MM.1S (cell line): ENCODE measurements at places on chromosomes 1 and 21.
A peak's percentile ranks its signal among the peaks of the same experiment; 100 is the strongest.

- no peak overlapping the region for H3K27ac ChIP-seq
- DNase-seq: no peak
- H3K27me3 ChIP-seq: peaks cover 67% of the 10 kb centered on the region
- H3K36me3 ChIP-seq: no peaks in the 10 kb centered on the region
- H3K4me3 ChIP-seq: no peak overlapping the region
These were observed 4.2 kb upstream of the C1orf159 start for GRCh38 chr1:1120096-1120495.

DNA sequence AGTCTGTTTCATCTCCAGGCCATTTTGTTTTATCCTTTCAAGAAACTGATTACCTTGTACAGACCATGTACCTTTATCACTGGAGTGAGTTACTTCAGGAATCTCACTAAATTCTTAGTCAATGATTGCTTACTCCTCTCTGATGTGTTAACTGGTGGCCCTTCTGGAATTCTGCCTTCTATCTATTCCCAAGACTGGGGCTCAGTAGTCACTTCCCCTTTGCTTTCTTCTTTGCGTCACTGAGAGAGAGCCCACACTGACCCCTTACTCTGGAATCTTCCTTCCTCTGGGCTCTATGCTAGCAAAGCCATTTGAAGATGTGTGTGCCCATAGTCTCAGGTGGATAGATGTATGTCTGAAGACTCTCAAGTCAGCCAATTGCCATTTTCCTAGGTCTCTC, 34.6 kb downstream of the XCL2 start:
- H3K27ac ChIP-seq: no peak overlapping the region
- no peaks in the 10 kb centered on the region for H3K27me3 ChIP-seq
- no peaks in the 10 kb centered on the region for H3K4me1 ChIP-seq
- no peaks in the 10 kb centered on the region for H3K36me3 ChIP-seq
- no peak for DNase-seq
- H3K4me3 ChIP-seq: no peak overlapping the region

- H3K4me1 ChIP-seq: no peaks in the 10 kb centered on the region
- no peak overlapping the region for H3K27ac ChIP-seq
- no peak overlapping the region for H3K4me3 ChIP-seq
- H3K27me3 ChIP-seq: peaks cover 56% of the 10 kb centered on the region
- DNase-seq: no peak
These were observed 339.2 kb upstream of the AJAP1 start for GRCh38 chr1:4315202-4315601.

GRCh38 chr1:89974696-89975470, 20.0 kb upstream of the ZNF326 start:
- DNase-seq: no peak
- no peaks in the 10 kb centered on the region for H3K4me1 ChIP-seq
- H3K27ac ChIP-seq: no peak overlapping the region
- H3K27me3 ChIP-seq: no peaks in the 10 kb centered on the region

- H3K27me3 ChIP-seq: no peaks in the 10 kb centered on the region
- DNase-seq: no peak
- H3K36me3 ChIP-seq: no peaks in the 10 kb centered on the region
- H3K4me3 ChIP-seq: no peak overlapping the region
- no peak overlapping the region for H3K27ac ChIP-seq
These were observed 175.4 kb upstream of the COA6 start for GRCh38 chr1:234197839-234198238.

GRCh38 chr1:163836481-163836880, 514.7 kb downstream of the NUF2 start:
- no peaks in the 10 kb centered on the region for H3K36me3 ChIP-seq
- no peak overlapping the region for H3K4me3 ChIP-seq

GRCh38 chr1:11929849-11930248, 3.6 kb upstream of the KIAA2013 start:
- peaks cover 10% of the 10 kb centered on the region for H3K4me1 ChIP-seq
- DNase-seq: peak; percentile 62
- no peaks in the 10 kb centered on the region for H3K36me3 ChIP-seq
- no peaks in the 10 kb centered on the region for H3K27me3 ChIP-seq
- H3K4me3 ChIP-seq: no peak overlapping the region

GRCh38 chr1:28437264-28437923, 67.9 kb downstream of the PHACTR4 start:
- H3K4me3 ChIP-seq: peak overlapping the region; percentile 58
- H3K27me3 ChIP-seq: no peaks in the 10 kb centered on the region
- peaks cover 12% of the 10 kb centered on the region for H3K4me1 ChIP-seq
- no peak for DNase-seq
- H3K27ac ChIP-seq: peak overlapping the region; percentile 59; the same call in 1 of the 2 replicates

DNA sequence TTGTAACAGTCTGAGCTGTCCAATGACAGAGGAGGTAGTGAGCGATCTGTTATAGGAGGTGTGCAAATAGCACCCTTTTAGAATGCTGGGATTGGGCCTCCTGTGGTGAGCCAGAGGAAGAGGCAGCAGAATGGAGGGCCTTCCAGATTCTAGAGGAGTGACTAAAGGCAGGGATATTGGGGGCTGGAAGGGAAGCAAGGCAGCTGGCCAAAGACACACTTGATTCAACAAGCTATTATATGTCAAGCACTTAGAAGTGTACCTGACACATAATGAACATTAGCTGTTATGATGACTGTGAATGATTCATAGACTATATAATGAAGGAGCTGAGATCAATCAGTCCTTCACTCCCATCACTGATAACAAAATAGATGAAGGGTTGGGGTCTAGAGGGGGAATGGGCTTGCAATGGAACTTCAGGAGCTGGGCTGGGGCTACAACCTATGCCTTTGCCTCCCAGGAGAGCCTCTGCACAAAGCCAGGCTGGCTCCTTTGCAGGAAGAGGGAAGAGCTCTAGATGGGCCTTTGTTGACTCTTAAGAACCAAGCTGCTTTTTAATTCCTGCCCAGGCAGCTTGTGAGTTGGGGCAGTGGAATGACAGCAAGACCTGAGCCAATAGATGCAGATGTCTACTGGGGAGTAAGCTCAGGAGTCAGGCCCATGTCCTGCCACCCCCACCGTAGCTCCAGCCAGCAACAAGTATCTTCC, 2.3 kb upstream of the MKNK1 start:
- H3K4me3 ChIP-seq: no peak overlapping the region
- DNase-seq: no peak
- H3K4me1 ChIP-seq: 0 out of 2 replicates have a peak, but pooled peaks cover 4% of the 10 kb centered on the region
- H3K27ac ChIP-seq: no peak overlapping the region

GRCh38 chr1:42240966-42241755, 76.6 kb upstream of the GUCA2A start:
- DNase-seq: no peak
- 0 out of 2 replicates have a peak, but pooled peaks cover 6% of the 10 kb centered on the region for H3K36me3 ChIP-seq
- H3K27ac ChIP-seq: no peak overlapping the region
- no peak overlapping the region for H3K4me3 ChIP-seq
- no peaks in the 10 kb centered on the region for H3K27me3 ChIP-seq
- peaks cover 10% of the 10 kb centered on the region; the same call in 1 of the 2 replicates for H3K4me1 ChIP-seq

GRCh38 chr21:16983420-16983819, 529.4 kb upstream of the CXADR start:
- H3K27ac ChIP-seq: no peak overlapping the region
- H3K27me3 ChIP-seq: no peaks in the 10 kb centered on the region
- H3K36me3 ChIP-seq: no peaks in the 10 kb centered on the region
- H3K4me3 ChIP-seq: no peak overlapping the region
- no peaks in the 10 kb centered on the region for H3K4me1 ChIP-seq

DNA sequence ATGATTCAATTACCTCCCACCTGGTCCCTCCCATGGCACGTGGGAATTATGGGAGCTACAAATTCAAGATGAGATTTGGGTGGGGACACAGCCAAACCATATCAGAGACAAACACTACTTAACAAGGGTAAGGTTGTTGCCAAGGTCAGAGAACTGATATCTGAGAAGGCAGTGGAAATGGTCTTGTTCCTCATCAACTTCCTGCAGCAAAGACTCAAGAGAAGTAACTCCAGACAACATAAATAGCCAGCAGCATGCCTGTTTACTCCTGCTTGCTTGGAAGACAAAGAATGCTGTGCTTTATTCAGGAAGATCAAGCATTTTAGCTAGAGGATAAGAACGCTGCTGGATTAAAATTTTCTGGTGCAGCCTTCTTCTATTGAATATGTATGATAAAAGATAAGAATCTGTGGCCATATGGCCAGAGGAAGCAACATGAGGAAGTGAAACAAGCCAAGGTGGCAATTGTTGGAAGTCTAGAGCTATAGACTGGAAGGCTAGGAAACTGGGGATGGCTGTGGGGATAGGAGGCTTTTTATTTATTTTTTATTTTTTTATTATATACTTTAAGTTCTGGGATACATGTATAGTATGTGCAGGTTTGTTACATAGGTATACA, 36.4 kb downstream of the DDAH1 start:
- no peak for DNase-seq
- no peak overlapping the region for H3K27ac ChIP-seq
- H3K36me3 ChIP-seq: no peaks in the 10 kb centered on the region
- no peak overlapping the region for H3K4me3 ChIP-seq
- H3K4me1 ChIP-seq: peaks cover 4% of the 10 kb centered on the region

DNA sequence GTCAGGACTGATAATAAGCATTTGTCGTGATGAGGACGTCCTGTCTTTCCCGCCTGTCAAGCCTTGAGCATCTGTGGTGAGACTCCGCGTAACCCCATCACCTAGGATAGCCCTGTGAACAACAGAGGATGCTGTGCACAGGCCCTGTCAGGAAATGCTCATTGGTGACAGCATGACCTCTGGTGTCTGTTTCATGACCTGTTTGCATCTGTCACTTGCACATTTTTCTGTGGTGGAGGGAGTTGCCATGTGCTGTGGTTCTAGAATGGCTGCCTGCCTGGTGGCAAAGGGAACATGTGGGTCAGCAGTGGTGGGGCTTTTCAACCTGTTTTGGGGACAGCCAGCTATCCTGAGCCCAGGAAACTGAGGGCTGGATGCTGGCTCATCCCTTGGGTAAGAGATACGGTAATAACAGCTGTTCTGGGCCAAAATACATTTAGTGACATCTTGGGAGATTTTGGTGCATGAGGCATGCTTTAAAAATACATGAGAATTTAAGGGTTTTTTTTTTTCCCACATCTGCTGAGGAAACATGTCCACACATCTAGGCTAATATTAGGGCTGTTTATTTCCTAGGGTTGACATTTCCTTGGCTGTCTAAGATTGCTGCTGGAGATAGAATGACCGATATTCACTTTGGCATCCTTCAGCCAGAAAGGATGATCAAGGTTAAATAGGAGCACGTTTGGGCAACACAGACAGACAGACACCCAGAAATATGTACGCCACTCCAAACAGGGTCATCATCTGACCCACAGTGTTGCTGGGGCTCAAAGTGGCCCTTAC, 52.9 kb downstream of the KCNC4 start:
- H3K27ac ChIP-seq: no peak overlapping the region
- H3K27me3 ChIP-seq: no peaks in the 10 kb centered on the region
- H3K4me1 ChIP-seq: peaks cover 11% of the 10 kb centered on the region
- no peaks in the 10 kb centered on the region for H3K36me3 ChIP-seq

GRCh38 chr1:195899762-195900352, 708.4 kb downstream of the KCNT2 start:
- DNase-seq: no peak
- no peak overlapping the region for H3K27ac ChIP-seq
- H3K4me3 ChIP-seq: no peak overlapping the region
- H3K27me3 ChIP-seq: no peaks in the 10 kb centered on the region
- H3K4me1 ChIP-seq: 0 out of 2 replicates have a peak, but pooled peaks cover 3% of the 10 kb centered on the region

GRCh38 chr1:94094469-94095111, 26.4 kb downstream of the ABCA4 start:
- no peak overlapping the region for H3K4me3 ChIP-seq
- no peak for DNase-seq
- H3K27ac ChIP-seq: no peak overlapping the region
- H3K27me3 ChIP-seq: 0 out of 2 replicates have a peak, but pooled peaks cover 1% of the 10 kb centered on the region

DNA sequence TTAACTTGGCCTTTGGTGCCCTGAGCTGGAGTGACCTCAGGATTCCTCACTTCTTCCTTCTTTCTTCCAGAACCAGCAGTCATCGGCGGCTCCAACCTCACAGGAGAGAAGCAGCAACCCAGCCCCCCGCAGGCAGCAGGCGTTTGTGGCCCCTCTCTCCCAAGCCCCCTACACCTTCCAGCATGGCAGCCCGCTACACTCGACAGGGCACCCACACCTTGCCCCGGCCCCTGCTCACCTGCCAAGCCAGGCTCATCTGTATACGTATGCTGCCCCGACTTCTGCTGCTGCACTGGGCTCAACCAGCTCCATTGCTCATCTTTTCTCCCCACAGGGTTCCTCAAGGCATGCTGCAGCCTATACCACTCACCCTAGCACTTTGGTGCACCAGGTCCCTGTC, 6.3 kb upstream of the OLFML3 start:
- H3K36me3 ChIP-seq: no peaks in the 10 kb centered on the region
- no peaks in the 10 kb centered on the region for H3K4me1 ChIP-seq
- H3K27ac ChIP-seq: no peak overlapping the region
- no peak for DNase-seq

DNA sequence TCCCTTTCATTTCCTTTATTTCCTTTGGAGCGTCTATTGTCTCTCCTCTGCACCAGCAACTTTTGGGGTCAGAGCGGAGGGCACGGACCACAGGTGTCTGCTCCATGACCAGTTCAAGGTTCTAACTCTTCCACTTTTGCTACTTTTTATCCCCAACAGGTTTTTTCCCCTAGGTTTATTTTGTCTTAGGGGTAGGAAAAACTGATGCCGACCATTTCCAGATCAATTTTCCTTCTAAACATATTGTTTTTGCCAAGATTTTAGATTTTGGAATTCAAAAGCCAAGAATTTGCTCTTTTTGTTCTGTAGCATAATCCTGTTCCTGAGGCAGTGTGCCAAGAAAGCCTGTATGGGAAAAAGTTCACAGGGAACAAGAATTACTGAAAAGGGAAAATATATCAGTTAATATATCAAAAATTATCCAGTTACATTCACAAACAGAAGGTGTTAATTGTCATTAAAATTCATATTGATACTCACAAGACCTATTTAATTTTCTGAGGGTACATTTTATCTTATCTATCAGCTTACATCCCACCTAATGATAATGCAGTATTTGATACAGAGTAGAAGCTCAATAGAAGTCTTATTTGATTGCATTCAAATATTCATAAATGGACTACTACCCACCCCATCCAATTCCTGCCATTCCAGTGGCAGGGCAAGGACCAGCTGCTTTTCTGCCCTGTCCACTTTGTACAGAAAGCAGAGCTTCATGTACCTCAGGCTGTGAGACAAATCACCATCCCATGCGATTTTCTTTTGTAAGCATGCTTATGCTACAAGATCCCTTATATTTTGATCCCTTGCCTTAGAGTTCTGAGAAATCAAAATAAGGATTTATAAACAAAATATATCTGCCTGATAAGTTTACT, 31.2 kb downstream of the TSEN15 start:
- no peaks in the 10 kb centered on the region for H3K4me1 ChIP-seq
- H3K4me3 ChIP-seq: no peak overlapping the region
- no peaks in the 10 kb centered on the region for H3K36me3 ChIP-seq
- no peak for DNase-seq
- no peaks in the 10 kb centered on the region for H3K27me3 ChIP-seq
